DMS 273 treated with DMSO at 0.1 percent for 48 hours (cell line): ENCODE measurements at places on chromosomes 6 and 20.

- no peak for DNase-seq
Observed at GRCh38 chr20:54151075-54151439, 22.7 kb downstream of the CYP24A1 start.

GRCh38 chr6:125984311-125984710 lies 2.0 kb upstream of the TRMT11 start:
- DNase-seq = no peak

- no peak for DNase-seq
Observed at GRCh38 chr6:43874814-43875590, 105.0 kb downstream of the VEGFA start.

GRCh38 chr6:170033666-170034065 lies 257.2 kb downstream of the DLL1 start:
- DNase-seq = no peak

- DNase-seq = no peak
Observed at GRCh38 chr20:24629668-24630067, 160.2 kb downstream of the SYNDIG1 start.

DNA sequence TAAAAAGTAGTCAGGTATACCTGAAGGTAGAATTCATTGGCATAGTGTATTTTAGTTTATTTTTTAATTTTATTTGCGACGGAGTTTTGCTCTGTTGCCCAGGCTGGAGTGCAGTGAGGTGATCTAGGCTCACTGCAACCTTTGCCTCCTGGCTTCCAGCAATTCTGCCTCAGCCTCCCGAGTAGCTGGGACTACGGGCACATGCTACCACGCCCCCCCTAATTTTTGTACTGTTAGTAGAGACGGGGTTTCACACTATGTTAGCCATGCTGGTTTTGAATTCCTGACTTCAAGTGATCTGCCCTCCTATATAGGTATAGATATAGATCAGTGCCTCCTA lies 102.8 kb upstream of the PRSS16 start:
- DNase-seq = no peak

DNA sequence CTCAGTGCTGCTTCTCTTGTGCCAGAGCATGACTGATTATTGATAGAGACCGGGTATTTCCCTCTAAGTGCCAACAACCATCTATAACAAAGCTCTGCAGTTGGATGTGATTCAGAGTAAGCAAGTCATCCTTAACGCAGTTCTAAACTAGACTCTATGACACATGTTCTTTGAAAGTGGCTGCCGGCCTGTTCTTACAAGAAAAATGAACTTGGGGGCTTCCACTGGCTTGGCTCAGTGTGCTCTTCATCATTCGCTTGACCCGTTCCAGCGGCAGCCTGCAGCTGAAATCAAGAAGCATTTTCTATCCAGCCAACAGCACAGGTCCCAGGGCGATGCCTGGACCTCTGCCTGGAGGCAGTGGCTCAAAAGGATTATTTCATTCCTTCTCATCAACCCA lies 29.8 kb downstream of the GFOD1 start:
- no peak for DNase-seq

DNA sequence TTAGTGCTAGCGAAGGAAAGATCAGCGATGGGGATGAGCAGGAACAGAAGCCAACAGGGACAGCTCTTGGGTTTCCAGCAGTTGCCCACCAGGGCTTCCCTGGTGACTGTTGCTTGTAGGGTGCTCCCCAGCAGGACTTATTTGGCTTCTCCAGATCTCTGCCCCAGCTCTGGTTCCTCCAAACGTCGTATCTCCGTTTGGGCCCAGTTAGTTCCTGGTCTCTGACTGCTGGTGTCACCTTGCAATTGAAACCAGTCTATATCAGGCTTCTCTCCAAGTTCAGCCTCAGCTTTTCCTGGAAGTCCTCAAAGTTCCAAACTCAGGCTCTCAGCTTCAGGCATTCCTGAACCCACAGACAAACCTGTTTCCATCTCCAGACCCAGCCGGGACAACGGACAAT lies 70.8 kb upstream of the NXT1 start:
- DNase-seq = no peak

DNA sequence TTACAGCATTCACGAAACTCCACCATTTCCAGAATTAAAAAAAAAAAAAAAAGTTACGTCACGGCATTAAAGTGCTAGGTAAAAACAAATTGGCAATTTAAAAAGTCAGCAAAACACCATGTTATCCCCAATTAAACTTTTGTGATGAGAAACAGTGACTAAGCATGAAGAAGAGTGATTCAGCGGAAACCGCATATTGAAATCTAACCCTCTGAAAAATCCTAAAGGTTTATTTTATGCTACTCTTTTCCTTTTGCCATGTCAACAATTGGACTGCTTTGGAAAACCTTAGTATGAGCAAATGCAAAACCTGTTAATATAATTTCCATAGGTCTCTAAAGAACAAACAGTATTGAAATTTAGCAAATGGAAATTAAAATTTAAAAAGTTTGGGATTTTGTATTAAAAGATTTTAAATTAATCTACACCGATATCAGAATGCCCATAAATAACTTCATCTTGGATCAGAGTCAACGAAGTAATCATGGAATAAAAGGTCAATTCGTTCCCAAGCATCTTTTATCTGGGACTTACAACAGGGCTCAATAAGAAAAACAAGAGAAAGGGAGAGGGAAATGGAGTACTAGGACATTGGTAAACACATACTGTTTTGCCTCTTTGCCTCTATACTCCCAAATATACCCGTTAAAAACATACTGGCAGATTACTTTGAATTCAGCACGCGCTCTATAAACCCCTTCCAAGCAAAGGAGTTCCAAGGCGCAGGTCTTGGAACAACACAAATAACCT lies 1.1 kb downstream of the FBXO30 start:
- DNase-seq = no peak

DNA sequence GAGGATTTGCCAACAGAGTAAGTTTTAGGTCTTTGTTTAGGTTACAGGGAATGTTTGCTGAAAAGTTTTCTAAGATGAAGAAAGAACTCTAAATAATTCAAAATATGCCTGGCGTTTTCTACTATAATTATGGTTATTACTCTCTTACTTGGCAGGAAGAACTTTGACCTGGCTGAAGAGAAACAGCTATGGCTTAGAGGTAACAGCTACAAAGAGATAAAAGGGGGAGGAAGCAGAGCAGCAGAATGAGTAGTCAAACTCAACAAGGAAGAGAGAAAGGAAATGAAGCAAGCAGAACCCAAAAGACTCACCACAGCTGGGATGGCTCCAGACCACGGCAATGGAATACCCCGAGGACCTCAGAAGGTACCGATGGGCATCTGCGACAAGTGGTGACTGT lies 95.6 kb downstream of the KIF16B start:
- DNase-seq = no peak

- no peak for DNase-seq
Observed at GRCh38 chr6:36269834-36270705, at the start of gene PNPLA1. PNPLA1 (plus strand) TSS chr6:36270060; CDS start chr6:36270460, 400 bp downstream.

DNA sequence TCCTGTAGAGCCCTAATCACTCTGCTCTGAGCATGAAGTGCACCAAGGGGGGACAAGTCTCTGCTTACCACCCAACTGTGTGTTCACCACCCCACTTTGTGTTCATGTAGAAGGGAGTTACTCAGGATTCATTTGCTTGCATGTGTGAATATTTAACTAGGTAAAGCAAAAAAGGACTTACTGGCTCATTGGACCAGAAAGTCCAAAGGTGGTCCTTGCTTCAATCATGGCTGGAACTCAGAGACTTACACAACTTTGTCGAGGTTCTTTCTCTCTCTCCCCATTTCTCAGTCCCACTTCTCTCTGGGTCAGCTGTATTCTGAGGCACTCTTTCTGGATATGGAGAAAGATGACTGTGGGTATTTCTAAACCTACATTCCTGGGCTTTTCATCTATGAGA lies 4.0 kb downstream of the TMEM200A start:
- DNase-seq = no peak

- DNase-seq = no peak
Observed at GRCh38 chr6:6471276-6471675, 117.2 kb upstream of the LY86 start.

- no peak for DNase-seq
Observed at GRCh38 chr20:47453167-47453782, 48.4 kb upstream of the NCOA3 start.

DNA sequence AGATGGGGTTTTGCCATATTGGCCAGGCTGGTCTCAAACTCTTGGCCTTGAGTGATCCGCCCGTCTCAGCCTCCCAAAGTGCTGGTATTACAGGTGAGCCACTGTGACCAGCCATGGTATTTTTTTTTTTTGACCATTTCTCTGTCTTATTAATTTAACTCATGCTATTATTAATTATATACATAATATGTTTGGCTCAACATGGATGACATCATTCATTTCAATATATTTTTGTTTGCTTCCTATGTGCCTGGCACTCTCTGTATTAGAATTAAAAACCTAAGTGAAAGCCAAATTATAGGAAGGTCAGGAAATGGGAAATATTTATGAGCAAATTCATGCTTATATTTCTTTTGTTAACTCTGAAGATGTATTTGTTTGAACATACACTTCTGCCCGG lies 55.8 kb upstream of the AKIRIN2 start:
- DNase-seq = no peak
